ENCODE measurements at places on chromosomes 12 and 14.

DNA sequence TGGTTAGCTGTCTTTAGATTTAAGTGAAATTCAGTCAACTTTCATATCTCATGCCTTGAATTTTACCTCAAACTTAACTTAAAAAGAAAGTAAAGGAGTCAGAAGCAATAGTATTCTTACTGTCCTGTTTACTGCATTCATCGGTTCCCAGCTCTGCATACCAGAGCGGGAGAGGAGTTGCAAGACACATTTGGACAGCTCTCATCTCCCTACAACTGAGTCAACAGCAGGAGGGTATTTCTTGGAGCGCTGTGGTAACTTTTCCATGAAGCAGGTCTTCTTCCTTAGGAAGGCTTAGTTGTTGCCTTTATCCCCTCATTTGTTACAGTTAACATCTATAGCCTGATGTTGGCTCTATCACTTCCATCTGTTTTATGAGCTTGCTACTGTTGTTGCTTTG lies 65.1 kb downstream of the TRMT5 start:
- DNase-seq: no peak

GRCh38 chr12:131732-132495 lies 65.3 kb downstream of the IQSEC3 start:
- DNase-seq: no peak

DNA sequence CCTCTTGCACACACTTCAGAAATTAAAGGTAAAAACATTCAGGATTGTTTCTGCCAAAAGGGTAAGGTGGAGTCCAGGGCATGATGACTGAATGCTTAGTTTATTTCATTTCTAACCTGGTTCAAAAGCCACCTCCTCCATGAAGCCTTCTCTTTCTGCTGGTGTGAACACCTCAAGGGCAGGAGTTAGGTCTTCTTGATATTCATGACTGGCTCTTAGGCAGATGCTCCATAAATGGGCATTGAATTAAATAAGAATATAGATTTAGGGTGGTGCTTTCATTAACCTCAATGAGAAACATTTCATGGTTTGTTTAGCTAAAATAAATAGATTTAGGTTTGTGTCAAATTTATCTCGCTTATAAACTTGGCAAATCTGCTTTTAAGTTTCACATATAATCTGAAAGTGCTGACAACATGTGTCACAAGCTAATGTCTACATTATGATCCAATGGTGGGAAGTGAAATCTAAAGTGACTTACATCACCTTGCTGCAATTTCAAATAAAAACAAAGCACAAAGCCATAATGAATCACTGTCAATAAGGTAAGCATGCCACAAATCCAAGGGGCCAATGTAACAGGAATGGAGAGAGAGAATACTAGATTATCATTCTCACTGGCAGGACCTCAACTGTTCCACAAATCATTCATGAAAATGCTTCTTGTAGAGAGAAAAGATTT lies 72.7 kb upstream of the GRIP1 start:
- no peak for DNase-seq

- no peak for DNase-seq
Observed at GRCh38 chr12:98985156-98985555, 340.1 kb downstream of the APAF1 start.

DNA sequence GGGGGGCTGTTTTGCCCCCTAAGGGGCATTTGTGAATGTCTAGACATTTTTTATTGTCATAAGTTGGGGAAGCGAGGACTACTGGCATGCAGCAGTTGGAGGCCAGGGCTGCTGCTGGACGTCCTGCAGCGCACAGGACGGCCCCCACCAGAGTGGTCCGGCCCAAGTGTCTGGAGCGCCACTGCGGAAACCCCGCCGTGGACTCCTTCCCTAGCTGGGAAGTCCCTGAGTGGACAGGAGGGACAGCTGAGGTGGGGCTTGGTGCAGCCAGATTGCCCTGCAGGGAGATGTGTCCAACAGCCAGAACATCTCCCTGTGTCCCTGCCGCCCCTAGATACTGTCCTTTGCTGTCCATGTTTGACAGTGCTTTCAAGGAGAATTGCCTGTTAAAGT lies 5.5 kb downstream of the CKB start:
- DNase-seq: no peak

GRCh38 chr14:87888136-87888999 lies 104.6 kb downstream of the GALC start:
- peak; percentile 12 for DNase-seq

GRCh38 chr14:101226265-101226602 lies 322.7 kb upstream of the RTL1 start:
- DNase-seq: no peak

GRCh38 chr12:108633534-108634248 lies at the start of gene SELPLG:
SELPLG (minus strand) TSS chr12:108633894; CDS start chr12:108624307, 9,587 bp downstream.
- no peak for DNase-seq
